ENCODE measurements at places on chromosomes 16 and 17.

DNA sequence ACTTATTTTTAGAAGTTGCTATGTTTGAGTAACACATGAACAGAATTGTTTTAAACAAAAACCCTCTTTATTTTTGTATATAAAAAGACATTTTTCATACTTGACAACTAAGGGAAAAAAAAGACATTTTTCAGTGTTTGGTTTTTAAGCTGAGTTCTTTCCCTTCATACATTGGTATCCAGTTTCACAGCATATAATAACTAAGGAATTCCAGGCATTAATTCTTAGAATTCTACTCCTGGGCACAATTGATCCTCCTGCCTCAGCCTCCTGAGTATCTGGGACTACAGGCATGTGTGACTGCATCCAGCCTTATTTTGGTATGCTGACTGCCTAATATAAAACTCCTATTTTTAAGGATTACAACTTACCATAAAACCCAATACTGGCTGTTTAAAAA lies 8.4 kb downstream of the FBXO47 start:
- DNase-seq: no peak

DNA sequence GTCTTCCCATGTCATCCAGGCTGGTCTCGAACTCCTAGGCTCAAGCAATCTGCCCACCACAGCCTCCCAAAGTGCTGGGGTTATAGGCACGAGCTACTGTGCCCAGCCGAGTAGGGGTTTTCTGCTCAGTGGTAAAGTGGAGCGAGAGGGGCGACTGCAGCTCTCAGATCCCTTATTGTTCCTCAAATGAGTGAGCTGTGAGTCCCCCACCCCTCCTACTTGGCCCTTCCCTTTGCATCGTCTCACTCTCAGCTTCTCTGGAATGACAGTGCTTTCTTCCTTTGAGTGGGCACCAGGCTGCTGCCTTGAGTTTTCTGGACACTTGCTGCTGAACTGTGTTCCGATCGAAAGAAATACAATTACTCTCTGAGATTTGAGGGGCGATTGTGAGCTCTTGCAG lies 63.5 kb downstream of the MSI2 start:
- DNase-seq: no peak

GRCh38 chr17:77555741-77556291 lies 402.7 kb upstream of the TNRC6C start:
- no peak for DNase-seq

DNA sequence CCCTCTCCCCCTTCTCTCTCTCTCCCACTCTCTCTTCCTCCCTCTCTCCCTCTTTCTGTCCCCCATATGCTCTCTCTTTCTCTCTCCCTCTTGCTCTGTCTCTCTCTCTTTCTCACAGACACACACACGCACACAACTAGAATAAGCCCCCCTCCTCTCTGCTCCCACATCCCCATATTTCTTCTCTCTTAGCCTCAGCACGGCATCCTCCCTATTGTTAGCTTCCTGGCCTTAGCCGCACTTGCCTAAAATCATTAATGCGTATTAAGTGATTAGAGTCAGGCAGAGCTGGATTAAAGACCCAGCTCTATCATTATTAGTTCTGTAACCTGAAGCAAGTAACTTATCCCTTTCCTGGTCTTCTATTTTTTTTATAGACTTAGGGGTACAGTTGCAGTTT lies 319.0 kb upstream of the C16orf82 start:
- no peak for DNase-seq

DNA sequence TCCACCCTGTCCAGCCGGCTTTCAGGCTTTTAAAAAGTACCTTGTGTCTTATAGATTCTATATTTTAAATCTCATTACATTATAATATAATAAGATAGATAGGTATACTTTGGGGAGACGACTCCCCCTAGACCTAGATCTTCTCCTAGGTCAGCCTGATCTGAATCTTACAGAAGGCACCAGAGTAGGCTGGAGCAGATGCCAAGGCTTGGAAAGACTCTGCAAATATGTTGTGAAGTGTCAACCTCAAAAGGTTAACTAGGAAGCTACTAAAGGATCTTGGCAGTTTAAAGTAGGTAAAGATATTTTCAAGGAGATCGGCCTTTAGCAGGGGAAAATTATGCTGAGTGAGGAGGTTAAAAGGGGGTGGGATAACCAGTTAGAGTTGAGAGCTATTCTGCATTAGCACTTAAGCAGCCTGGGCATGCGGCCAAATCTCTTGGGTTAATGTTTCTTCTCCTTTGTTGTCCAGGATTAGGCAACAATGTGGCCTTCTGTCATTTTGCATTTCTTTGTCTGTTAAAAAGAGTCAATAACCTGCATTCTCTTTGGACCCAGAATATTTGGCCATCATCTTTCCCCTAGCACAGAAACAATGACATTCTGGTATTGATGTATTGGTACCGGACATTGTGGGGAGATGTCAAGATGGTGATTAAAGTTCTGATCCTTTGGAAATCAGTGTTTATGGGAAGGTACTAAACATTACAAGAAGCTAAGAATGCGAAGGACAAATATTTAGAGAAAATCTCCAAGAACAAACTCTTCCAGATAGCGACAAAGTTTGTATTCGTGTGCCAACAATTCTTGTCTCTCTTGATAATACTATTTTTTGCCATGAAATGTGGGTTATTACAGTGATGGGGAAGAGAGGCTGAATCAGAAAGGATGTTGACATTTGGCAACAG lies 51.2 kb upstream of the DHX40 start:
- no peak for DNase-seq

DNA sequence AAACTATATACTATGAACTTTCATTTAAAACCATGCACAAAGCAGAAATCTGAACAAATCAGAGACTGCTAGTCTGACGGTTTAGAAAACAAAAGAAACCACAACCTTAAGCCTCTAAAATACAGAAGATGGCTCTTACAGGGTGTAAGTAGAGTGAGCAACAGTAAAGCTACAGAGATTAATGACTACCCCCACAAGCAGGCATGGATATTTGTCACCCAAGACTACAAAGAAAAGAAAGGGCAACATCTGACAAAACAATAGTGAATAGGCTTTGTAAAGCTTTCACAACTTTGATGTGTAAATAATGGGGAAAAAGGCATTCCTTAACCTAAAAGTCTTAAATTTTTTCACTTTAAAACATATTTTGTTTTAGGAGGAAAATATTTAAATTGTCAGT lies 75.0 kb downstream of the SPAG9 start:
- no peak for DNase-seq

DNA sequence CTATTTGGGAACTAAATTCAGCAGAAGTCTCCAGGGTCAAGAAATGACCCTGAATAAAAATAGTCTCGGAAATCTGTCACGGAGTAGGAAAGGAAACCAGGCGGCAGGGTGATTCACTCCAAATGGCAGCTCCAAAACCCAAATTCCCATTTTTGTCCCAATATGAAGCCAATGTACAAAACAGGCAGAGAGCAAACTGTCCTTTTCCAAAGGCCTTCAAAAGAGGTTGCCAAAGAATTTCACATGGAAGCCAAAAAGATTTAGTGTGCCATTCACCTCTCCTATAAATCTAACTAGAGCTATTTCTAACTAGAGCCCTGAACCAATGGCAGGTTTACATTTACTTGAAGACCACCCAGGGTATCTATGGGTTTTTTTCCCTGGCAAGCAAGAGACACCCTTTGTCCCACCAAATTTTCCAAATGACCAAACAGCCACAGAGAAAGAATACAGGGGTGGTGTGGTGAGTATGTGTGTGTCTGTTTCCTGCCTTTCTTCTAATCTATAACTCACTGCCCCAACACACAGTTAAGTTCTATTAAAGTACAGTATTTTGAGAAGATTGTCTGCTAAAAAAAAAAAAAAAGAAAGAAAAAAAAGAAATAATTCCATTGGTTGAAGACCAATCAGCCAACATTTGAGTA lies 6.8 kb downstream of the MYO1D start:
- no peak for DNase-seq

GRCh38 chr17:11980813-11981212 lies 16.5 kb downstream of the ZNF18 start:
- DNase-seq: no peak

GRCh38 chr16:46582313-46582712 lies 38.9 kb downstream of the SHCBP1 start:
- no peak for DNase-seq

DNA sequence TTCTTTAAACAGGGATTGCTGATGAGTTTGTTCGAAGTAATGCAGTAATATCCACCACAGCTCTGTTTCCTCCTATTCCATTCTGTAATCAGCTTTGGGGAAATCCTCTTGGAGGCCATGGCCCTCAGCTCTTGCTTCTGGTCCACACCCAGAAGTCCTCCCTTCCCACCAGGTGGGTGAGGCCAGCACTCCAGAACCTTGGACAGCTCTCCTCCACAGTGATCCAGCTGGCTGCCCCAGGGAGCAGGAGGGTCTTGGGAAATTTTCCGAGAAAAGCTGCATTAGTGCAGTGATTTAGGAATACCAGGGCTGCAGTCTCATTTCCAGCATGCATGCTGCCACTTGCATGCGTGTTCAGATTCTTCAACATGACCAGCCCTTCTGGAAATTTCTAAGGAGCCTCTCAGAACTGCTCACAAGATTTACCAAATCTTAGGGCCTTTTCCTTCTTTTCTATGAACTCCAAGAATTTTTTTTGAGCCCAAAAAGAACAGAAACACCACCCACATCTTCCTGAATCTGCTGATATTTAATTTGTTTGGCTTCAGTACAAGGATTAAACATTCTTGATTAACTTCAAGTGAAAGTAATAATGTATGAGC lies 4.2 kb downstream of the SMPD3 start:
- DNase-seq: no peak

DNA sequence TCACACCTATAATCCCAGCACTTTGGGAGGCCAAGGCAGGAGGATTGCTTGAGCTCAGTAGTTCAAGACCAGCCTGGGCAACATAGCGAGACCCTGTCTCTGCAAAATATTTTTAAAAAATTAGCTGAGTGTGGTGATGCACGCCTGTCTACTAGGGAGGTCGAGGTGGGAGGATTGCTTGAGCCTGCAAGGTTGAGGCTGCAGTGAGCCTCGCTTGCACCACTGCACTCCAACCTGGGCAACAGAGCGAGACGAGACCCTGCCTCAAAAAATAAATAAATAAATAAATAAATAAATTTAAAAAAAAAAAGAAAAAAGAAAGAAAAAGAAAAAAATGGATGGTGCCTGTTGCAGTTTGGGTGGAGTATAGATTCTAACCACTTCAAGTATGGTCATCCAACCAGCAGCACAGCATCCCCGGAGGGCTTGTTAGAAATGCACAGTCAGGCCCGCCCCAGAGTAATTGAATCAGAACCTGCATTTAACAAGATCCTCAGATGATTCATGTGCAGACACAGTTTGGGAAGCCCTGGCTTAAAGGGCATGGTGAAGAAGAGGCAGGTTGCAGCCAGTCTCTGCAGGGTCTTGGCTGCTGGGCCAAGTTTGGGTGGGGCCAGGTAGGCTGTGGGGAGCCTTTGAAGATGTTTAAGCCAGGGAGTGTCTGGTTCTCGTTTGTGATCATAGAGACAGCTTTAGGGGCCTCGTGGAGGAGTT lies 40.8 kb downstream of the MRC2 start:
- no peak for DNase-seq

GRCh38 chr17:72270273-72270924 lies 149.6 kb downstream of the SOX9 start:
- no peak for DNase-seq

DNA sequence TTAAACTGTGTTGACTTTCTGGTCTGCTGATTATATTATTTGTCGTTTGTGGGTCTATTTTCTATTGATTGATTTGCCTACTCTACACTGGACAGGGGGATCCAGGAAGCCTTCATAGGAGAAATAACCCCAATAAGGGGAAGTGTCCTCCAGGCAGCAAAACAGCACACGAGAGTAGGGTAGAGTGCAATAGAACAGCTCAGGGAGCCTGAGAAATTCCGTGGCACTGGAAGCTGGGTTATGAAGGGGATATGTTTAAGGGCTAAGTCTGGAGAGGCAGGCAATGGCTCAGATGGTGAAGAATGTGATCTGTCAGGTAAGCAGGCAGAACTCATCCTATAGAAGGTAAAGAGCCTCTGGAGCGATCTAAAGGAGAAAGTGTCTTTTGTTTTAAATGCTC lies 20.9 kb downstream of the GP2 start:
- DNase-seq: no peak

DNA sequence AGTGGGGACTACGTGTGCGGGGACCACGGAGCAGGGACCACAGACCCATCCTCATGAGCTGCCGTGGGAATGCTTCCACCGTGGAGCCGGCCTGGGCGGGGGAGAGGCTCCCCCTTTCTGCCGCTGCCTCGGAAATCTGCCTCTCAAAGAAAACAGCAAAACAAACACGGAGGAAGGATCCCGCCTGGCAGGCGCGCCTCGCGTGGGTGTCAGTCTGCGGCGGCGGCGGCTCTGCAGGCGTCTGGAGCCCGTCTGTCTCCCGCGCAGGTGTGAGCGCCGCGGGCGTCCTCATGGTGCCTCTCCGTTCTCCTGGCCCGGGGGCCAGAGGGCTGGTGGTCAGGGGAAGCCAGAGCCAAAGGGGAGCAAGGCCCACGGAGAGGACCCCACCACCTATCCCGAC lies 27.5 kb downstream of the GSE1 start:
- DNase-seq: no peak

DNA sequence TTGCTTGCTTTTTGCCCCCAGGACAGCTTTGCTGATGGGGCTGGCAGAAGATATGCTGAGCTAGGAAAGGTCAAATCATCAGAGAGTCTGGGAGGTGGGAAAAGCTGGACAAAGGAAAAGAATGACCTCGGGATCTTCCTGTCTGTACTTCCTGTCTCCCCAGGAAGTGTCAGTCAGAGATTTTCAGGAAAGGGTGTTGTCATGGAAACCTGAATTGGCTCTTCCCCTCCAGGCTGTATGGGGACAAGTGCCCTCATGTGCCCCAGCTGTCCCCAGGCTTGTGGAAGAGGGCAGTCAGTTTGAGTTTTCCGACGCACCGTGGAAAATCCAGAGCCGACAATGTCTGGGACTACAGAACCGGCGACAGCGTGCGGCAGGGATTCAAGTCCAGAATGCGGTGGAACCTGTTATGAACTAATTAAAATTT lies 122.7 kb upstream of the ZFHX3 start:
- DNase-seq: no peak

DNA sequence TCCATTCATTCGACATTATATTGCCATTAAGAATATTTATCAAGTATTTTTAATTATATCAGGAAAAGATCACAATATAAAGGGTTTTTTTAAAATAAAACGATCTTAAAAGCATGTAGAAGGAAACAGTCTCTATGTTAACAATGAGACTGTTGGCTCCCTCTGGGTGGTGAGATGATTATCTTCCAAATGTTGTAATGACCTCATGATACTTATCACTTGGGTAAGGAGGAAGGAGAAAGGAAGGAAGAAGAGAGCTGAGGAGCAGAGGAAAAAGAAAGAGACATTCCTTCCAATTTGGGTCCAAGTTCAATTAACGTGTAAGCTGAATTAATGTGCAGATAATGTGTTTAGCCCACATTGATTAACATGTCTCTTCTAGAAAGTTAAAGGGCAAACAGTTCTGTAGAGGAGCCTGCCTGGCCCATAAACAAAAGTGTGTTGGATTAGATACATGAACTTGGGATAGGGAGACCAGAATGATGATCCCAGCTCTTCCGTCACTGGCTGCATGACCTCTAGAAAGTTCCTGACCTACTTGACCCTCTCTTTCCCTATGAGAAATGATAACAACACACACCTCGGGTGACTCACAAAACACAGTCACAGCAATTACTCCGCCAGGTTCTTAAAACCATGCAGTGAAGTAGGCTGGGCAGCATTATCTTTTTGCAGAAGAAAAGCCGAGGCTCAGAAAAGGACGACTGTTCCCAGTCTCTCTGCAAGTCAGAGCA lies 32.0 kb downstream of the PIMREG start:
- DNase-seq: no peak

All from D721Med (cell line).